ENCODE measurements at places on chromosomes 1 and 21. TPM values are rescaled to one million over a fixed set of nuclear protein-coding genes. Genes with fewer than 3 reads are reported as not detected.
A peak's percentile ranks its signal among the peaks of the same experiment; 100 is the strongest.

DNA sequence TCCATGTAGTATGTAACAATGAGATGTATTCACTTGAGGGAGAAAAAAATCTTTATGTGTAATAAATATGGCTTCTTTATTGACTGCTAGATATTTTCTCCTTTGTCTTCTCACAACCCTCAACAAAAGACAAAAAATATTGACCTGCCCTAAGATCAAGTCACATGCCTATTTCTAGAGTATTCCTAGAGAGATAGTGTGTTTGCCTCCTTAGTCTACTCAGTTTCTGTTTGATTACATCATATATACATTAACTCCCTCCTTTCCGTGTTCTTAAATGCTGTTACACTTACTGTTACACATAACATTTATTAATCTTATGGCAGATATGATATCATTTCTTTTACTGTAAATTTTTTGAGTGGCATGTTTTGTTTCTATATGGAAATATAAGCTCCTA is 281.6 kb upstream of the RGS18 start:
- H3K4me1 ChIP-seq: no peaks in the 10 kb centered on the region
- no peak overlapping the region for H3K27ac ChIP-seq
- no peak for DNase-seq
- H3K4me3 ChIP-seq: no peak overlapping the region
- H3K27me3 ChIP-seq: no peaks in the 10 kb centered on the region

DNA sequence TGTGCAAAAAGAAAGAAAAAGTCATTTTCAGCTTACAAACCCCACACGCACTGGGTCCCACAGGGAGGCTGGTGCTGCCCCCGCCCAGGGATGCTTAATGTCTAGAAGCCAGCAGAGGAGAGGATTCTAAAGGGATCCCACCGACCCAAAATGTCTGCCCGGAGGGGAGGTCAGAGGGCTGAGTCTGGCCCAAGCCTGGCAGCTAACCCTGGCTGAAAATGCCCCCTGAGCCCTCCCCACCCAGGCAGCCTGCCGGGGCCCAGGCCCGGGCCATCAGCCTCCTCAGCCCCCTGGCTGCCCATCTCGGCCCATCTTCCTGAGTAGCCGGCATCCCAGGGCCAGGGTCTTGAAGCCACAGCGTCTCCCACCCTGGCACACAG is 33.5 kb downstream of the ACOT7 start:
- no peaks in the 10 kb centered on the region for H3K36me3 ChIP-seq
- peak overlapping the region; percentile 17 for H3K4me3 ChIP-seq
- no peak for DNase-seq
- peak overlapping the region; percentile 79 for H3K27ac ChIP-seq

DNA sequence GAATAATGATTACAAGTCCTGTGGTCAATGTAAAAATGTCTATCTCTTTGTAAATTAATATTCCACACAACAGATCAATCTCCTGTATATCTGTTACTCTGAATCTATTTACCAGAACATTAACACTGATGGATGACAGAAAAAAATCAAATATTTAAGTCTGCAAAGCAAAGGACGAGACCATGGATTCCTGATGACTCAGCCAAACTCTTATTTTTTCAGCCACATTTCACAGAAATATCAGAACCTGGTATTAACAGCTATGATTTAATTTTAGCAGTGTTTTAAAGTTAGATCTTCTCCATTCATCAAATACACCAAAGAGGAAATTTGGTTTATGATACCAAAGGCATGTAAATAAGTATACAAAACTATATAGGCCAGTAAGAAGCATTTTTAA is 46.1 kb downstream of the FAF1 start:
- no peak overlapping the region for H3K4me3 ChIP-seq
- H3K36me3 ChIP-seq: no peaks in the 10 kb centered on the region
- no peak overlapping the region for H3K27ac ChIP-seq
- no peaks in the 10 kb centered on the region for H3K27me3 ChIP-seq
- peaks cover 18% of the 10 kb centered on the region for H3K4me1 ChIP-seq

- no peaks in the 10 kb centered on the region for H3K4me1 ChIP-seq
- H3K27ac ChIP-seq: no peak overlapping the region
- H3K27me3 ChIP-seq: no peaks in the 10 kb centered on the region
- no peak for DNase-seq
- H3K36me3 ChIP-seq: peaks cover 4% of the 10 kb centered on the region
Measured at GRCh38 chr1:25954282-25954938, 43.5 kb downstream of the PAFAH2 start.

GRCh38 chr21:33196941-33197374 is 32.8 kb upstream of the IFNAR2 start:
- peaks cover 43% of the 10 kb centered on the region for H3K4me1 ChIP-seq
- H3K4me3 ChIP-seq: peak overlapping the region; percentile 10
- peak; percentile 73 for DNase-seq
- H3K27me3 ChIP-seq: no peaks in the 10 kb centered on the region
- H3K36me3 ChIP-seq: no peaks in the 10 kb centered on the region
- peak overlapping the region; percentile 54 for H3K27ac ChIP-seq

GRCh38 chr21:27569831-27570230 is 602.9 kb upstream of the ADAMTS5 start:
- peak overlapping the region; percentile 20 for H3K27ac ChIP-seq
- DNase-seq: no peak
- H3K4me1 ChIP-seq: peaks cover 7% of the 10 kb centered on the region
- no peaks in the 10 kb centered on the region for H3K27me3 ChIP-seq
- no peaks in the 10 kb centered on the region for H3K36me3 ChIP-seq

- H3K27me3 ChIP-seq: no peaks in the 10 kb centered on the region
- H3K4me3 ChIP-seq: no peak overlapping the region
- DNase-seq: no peak
Measured at GRCh38 chr1:46653405-46653958, 14.7 kb downstream of the ATPAF1 start.

DNA sequence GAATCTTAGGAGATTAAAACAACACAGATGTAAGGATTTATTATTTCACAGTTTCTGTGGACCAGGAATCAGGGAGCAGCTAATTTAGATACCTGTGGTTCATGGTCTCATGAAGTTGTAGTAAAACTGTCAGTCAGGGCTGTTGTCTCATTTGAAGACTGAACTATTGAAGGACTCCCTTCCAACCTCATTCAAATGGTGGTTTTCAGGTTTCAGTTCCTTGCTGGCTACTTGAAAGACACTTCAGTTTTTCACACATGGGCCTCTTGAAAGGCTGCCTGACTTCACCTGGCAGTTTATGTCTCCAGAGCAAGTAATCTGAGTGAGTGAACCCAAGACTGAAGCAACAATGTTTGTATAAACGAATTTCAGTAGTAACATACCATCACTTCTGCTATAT is 915.9 kb downstream of the PLA2G4A start:
- no peaks in the 10 kb centered on the region for H3K27me3 ChIP-seq
- H3K36me3 ChIP-seq: no peaks in the 10 kb centered on the region
- H3K4me1 ChIP-seq: no peaks in the 10 kb centered on the region
- no peak overlapping the region for H3K4me3 ChIP-seq

DNA sequence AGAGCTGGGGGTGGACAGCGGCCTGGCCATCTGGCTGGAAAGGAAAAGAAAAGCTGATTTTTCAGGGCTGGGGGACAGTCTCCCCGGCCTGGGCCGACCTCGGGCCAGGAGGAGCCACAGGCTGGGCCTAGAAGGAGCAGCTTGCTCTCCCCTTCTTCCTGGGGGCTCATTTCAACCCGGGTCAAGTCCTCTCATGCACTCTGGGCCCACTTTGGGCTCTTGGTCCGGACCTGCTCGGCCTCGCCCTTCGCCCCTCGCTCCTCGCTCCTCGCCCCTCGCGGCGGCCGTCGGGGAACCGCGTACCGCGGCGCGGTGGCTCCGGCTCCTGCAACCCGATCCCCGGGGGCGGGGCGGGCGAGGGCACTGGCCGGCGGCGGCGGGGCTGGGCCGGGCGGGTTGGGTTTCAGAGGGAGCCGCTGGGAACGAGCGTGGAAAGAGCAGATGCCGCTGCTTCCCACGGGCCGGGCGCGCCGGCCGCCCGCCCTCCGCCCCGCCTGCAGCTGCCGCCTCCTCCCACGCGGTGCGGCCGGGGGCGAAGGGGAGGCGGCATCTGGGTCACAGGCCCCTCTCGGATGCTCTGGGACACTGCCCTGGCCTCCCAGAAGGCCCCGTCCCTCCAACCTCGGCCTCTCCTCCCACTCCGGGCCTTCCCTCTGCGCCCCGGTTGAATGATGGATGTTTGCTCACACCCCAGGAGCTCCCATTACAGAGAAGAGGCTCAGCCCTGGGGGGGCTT is 6.6 kb downstream of the HEYL start:
- H3K27ac ChIP-seq: peak overlapping the region; percentile 92
- peaks cover 19% of the 10 kb centered on the region for H3K27me3 ChIP-seq
- peak overlapping the region; percentile 10 for H3K4me3 ChIP-seq
- peaks cover 46% of the 10 kb centered on the region for H3K4me1 ChIP-seq

GRCh38 chr1:227891955-227892488 is 55.7 kb downstream of the WNT9A start:
- no peak overlapping the region for H3K4me3 ChIP-seq
- H3K4me1 ChIP-seq: no peaks in the 10 kb centered on the region
- no peaks in the 10 kb centered on the region for H3K36me3 ChIP-seq
- no peak overlapping the region for H3K27ac ChIP-seq

- H3K36me3 ChIP-seq: no peaks in the 10 kb centered on the region
- H3K4me3 ChIP-seq: no peak overlapping the region
- H3K27ac ChIP-seq: no peak overlapping the region
- DNase-seq: no peak
- H3K27me3 ChIP-seq: no peaks in the 10 kb centered on the region
- H3K4me1 ChIP-seq: peaks cover 29% of the 10 kb centered on the region
Measured at GRCh38 chr1:51280321-51280978, 44.4 kb downstream of the RNF11 start.

- no peaks in the 10 kb centered on the region for H3K4me1 ChIP-seq
- H3K36me3 ChIP-seq: no peaks in the 10 kb centered on the region
- DNase-seq: no peak
- no peak overlapping the region for H3K4me3 ChIP-seq
- no peaks in the 10 kb centered on the region for H3K27me3 ChIP-seq
Measured at GRCh38 chr1:72623299-72623708, 341.0 kb upstream of the NEGR1 start.

Gene RUNX3
- total RNA-seq: 0.26 TPM

Gene FMOD
- 11.5 TPM for total RNA-seq

Gene SLC26A9
- 11.2 TPM for total RNA-seq

Gene TCHHL1
- not detected for total RNA-seq

Gene ZBTB8A
- 3.2 TPM for total RNA-seq

Gene SCYL3
- 4.9 TPM for total RNA-seq
